ENCODE measurements at places on chromosomes 11 and 22.

GRCh38 chr11:706439-706956 lies 467 bp downstream of the EPS8L2 start:
- no peak for DNase-seq

GRCh38 chr11:66172146-66172545 lies 96.3 kb upstream of the RAB1B start:
- no peak for DNase-seq

DNA sequence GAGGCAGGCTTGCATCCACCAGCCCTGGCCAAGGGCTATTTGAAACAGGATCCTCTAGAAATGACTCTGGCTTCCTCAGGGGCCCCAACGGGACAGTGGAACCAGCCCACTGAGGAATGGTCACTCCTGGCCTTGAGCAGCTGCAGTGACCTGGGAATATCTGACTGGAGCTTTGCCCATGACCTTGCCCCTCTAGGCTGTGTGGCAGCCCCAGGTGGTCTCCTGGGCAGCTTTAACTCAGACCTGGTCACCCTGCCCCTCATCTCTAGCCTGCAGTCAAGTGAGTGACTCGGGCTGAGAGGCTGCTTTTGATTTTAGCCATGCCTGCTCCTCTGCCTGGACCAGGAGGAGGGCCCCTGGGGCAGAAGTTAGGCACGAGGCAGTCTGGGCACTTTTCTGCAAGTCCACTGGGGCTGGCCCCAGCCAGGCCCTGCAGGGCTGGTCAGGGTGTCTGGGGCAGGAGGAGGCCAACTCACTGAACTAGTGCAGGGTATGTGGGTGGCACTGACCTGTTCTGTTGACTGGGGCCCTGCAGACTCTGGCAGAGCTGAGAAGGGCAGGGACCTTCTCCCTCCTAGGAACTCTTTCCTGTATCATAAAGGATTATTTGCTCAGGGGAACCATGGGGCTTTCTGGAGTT lies 13.3 kb downstream of the IL10RA start:
- DNase-seq = no peak

DNA sequence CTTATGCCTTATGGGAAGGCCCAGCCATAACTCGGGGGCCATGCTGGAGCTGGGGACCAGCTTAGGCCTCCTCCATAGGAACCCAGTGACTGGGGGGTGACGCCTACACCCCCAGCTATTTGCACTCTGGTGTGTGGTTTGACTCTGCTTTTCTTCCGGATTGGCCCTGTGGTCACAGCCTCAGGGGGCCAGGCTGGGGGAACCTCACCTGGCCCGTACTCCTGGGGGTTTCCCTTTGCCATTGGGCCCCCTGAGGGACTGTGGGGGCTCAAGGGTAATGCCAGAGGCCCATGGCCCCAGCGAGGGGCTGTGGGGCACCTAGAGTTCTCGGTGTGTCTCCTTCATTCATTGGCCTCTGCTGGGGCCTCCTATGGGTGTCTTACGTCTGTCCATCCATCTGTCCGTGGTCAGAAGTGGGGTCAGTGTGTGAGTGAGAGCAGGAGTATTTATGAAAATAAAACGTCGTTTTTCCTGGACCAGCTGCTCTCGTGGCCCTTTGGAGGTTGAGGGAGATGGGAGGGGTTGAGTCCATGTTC lies 6.3 kb upstream of the SH3BP1 start:
- DNase-seq = no peak

GRCh38 chr11:18299721-18300120 lies 22.2 kb downstream of the HPS5 start:
- no peak for DNase-seq

DNA sequence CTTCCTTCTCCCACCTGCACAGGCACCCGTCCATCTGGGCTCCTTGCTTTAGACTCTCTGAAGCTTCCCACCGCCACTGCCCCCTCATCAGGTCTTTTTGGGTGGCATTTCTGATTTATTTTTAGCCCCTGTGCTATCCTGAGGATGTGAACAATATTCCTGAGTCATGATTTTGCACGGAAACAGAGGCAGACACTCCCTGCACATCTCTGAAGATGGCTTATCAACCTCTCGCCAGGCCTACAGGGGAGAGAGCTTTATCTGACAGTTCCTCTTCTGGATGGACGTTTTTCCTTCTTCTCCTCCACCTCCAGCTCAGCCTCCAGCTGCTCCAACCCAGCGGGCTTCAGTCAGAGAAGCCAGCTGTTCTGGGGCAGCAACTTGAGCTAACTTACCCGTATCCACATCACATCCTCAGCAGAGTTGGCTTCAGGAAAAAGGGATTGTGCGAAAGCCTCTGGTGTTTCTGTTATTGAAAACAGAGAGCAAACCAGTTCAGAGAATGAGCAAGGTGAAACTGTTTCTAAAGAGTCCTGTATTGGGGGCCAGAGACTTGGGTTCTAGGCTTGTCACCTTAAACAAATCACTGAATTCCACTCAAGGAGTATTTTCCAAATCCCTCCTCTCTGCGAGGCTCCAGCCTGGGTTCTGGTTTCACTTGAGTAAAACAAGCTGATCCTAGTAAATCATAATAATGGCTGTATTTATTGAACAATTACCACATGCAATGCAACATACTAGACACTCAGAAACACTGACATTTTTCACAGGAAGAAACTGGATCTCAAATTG lies 33.1 kb upstream of the ETS1 start:
- no peak for DNase-seq

DNA sequence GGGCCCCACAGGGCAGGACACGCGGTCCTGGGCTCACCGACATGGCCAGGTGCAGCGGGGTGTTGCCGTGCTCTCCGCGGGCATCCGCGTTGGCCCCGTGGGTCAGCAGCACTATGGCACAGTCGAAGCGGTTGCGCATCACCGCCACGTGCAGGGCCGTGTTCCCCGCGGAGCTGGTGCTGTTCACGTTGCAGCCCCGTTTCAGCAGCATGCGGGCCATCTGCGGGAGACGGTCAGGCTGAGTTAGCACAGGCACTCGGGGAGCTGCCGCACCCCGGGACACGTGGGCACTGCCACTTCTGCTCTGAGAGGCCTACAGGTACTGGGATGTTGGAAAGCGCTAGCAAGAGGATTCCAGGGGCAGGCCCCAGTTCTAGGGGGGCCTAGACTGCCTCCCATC lies 22.3 kb upstream of the BAIAP2L2 start:
- no peak for DNase-seq

- DNase-seq = peak; percentile 86
Observed at GRCh38 chr11:134385774-134386565, 26.1 kb downstream of the B3GAT1 start.

DNA sequence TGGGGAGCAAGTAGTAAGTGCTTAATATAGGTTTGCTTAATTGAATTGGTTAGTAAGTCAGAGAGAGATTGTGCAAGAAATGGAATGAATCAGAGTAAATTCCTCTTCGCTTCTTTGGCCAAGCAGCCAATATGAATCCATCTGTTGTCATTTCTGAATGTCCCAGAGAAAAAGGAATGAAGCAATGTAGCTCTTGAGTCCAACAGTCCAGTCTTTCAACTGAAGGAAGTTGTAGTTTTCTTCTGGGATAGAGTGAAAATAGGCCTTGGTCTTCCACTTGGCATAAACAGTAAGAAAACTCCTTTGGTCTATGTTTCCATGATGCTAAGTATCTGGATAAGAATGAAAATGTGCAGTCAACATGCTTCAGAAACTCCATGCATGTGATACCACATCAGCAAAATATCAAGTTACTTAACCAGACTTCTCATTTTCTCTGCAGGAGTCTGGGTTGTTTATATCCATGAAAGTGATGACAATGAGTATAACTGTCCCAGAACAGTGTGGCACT lies 1.8 kb upstream of the FIBIN start:
- DNase-seq = no peak

GRCh38 chr11:66879583-66879982 lies 22.7 kb downstream of the LRFN4 start:
- no peak for DNase-seq

DNA sequence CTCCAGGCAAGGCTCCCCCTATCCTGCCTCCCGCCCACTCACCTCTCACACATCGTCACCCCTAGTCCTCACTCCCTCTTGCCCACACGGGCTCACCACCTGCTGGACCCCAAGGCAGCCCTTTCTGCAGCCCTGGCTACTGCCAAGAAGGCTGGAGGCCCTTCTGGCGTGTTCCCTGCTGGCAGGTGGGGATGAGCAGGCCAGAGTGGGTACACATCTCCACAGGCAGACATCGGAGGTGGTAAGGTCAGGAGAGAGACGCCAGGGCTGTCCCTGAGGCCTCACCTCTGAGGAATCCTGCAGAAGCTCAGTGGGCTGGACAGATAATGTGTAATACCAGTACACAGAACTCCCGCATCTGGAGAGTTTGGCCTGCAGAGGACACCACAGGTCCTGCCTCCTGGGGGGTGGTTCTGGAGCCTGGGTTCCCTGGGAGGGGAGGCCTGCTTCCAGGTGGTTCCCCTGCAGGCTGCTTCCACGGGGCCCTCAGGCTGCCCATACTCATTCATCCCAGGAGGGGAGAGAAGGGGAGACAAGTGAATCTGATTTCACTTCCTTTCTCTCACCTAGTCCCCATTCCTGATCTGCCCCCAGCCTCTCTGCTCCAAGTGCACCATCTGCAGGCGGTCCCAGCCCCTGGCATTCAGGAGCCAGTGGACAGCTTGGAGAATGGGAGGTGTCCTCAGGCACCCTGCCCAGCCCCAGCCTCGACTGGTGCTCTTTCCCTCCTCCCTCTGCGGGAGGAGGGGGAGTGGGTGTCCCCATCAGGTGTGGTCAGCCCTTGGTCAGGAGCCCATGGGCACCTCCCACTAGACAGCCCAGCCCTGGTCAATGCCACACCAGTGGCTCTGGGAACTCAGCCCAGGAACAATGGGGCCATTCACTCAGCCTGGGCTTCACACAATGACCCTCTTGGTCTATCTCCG lies 6.1 kb upstream of the CHST1 start:
- DNase-seq = peak; percentile 2

DNA sequence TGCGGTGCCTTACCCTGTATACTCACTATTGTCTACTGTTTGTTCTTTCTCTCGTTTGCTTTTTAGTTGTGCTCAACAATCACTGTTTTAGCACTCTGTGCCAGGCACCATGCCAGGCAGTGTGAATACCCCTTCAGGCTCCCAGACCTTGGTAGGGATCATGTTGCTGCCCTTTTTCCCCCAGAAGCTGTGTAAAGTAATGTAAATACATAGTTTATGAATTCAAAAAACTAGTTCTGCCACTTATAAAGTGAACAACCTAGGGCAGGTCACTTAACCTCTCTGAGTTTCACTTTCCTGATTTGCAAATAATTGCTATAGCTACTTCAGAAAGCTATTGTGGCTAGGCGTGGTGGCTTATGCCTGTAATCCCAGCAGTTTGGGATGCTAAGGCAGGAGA lies 81.0 kb upstream of the CTSC start:
- DNase-seq = peak; percentile 39

DNA sequence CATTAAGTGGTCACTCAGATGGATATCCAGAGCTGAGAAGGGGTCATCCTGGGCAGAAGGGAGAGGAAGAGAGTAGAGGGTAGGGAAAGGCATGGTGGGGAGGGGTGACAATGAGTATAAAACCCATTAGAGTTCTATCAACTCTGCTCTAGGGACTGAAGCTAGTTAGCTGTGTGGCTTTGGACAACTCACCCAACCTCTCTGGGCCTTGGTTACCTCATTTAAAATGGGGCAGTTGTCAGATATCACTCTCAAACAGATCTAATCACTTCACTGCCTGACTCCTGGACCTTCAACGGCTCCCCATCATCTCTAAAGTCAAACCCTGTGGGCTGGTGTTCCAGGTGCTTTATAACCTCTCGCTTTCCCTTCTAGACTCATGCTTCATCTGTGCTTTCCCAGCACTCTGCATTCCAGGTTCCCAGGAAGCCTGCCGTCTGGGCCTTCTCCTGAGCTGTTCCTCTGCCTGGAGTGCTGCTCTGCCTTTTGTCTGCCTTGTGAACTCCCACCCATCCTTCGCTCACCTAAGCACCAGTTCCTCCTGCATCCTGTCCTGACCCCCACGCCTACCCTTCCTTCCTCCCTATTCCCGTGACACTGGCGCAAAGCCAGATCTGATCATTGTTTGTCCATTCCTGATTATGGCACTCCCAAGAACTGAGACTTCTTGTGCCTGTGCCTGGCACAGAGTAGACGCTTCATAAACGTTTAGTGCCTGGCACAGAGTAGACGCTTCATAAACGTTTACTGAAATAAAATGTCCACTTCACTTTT lies 22.3 kb upstream of the KCNJ11 start:
- no peak for DNase-seq

DNA sequence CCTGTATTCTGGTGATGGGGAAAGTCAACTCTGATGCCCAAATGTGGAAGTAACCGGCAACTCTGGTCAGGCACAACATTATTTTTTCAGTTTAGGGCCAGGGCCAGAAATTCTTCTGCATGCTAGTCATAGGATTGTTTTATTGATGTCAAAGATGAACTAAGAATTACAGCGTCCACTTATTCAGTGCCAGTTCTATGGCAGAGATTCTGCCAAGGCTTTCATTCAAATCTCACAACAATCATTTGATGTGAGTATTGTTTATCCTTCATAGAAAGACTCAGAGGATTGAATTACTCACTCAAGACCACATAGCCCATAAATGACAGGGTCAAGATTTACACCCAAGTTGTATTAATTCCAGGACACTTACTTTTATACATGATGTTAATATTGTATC lies 87.7 kb downstream of the TMPRSS5 start:
- no peak for DNase-seq

DNA sequence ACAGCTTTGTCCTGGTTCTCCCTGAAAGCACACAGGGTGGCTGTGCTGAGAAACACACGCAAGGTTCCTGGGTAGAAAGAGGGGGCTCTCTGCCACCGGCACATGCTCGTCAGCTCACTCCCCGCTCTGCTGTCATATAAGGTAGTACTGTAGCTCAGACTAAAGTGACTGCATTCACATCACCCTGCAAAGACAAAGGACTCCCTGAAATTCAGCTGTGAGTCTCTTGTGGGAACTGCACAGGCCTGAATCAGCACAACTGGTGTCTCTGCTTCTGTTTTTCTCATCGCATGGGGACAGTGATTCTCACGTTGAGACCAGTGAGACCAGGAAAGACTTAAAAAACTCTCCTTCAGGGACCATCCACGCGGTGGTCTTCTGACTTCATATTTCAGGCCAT lies 124.1 kb upstream of the BID start:
- no peak for DNase-seq

DNA sequence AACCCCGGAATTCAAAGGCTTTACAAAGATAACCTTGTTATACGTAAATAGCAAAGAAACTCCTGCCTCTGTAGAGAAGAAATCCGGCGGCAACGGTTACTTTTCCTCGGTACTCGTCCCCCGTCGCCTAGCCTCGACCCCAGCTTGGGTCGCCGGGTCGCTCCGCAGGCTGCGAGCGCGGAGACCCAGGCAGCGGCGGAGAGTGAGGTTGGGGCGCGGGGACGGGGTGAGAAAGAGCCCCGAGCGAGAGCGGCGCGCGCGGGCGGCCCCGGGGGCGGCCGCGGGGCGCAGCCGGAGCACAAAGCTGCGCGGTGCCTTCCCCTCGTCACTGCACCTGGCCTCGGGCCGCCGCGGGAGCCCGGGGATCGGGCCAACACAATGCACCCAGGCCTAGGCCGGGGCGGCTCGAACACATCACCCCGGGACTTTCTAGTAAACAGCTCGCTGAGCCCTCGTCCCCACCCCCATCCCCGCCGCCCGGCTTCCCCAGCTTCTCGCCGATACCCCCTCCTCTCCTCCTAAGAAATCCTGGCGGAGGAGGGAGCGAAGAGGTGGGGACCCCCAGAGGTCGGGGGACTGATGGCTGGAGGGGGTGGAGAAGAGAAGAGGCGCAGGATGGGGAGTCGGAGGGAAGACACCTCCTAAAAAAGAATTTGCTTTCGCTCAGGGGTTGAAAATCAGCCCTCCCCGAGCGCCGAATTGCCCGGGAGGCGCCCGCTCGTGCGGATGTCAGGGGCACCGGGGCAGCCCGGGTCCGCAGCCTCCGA lies 845 bp downstream of the MPPED2 start:
- DNase-seq = peak; percentile 69

- peak; percentile 52 for DNase-seq
Observed at GRCh38 chr11:112837162-112837826, 123.9 kb upstream of the NCAM1 start.

GRCh38 chr11:45661439-45662055 lies 3.9 kb downstream of the CHST1 start:
- DNase-seq = no peak
